B cell (primary cell): ENCODE measurements at places on chromosomes 11 and 22. TPM values are rescaled to one million over a fixed set of nuclear protein-coding genes. Genes with fewer than 3 reads are reported as not detected.

GRCh38 chr11:48036011-48036410 lies 55.7 kb downstream of the PTPRJ start:
- no peak for DNase-seq

- no peak for DNase-seq
Measured at GRCh38 chr11:114321621-114322257, 25.5 kb downstream of the NNMT start.

DNA sequence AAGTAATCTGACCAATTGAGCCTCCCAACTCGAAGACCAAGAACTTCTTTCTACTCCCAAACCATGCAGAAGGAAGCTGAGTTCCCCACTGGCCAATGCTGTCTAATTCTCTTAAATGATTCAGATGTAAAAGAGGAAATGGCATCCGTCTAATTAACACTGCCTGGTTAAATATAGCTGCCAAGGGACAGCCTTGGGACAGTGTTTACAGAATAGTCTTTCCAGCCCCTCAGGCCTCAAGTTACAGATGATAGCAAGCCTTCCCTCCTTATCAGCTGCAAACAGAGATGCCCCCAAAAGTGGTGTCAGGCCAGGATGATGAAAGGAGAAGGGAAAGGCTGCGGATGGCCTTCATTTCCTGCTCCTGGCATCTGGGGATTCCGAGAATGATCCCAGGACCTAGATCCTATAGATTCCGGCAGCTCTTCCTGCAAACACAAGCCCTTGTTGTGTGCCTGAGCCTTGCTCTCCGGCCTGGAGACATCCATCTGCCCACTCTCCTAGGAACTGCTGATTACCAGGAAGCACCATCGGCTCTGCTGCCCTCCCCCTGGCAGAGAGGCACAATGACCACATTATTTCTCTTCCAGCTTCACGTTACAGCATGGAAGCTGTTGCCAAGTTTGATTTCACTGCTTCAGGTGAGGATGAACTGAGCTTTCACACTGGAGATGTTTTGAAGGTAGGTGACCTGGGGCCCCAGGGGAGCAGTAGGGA lies 13.5 kb upstream of the TMA7B start:
- DNase-seq = peak; percentile 60

- DNase-seq = no peak
Measured at GRCh38 chr11:128714881-128715280, 21.0 kb downstream of the FLI1 start.

GRCh38 chr11:17381156-17381555 lies 7.3 kb downstream of the KCNJ11 start:
- no peak for DNase-seq

DNA sequence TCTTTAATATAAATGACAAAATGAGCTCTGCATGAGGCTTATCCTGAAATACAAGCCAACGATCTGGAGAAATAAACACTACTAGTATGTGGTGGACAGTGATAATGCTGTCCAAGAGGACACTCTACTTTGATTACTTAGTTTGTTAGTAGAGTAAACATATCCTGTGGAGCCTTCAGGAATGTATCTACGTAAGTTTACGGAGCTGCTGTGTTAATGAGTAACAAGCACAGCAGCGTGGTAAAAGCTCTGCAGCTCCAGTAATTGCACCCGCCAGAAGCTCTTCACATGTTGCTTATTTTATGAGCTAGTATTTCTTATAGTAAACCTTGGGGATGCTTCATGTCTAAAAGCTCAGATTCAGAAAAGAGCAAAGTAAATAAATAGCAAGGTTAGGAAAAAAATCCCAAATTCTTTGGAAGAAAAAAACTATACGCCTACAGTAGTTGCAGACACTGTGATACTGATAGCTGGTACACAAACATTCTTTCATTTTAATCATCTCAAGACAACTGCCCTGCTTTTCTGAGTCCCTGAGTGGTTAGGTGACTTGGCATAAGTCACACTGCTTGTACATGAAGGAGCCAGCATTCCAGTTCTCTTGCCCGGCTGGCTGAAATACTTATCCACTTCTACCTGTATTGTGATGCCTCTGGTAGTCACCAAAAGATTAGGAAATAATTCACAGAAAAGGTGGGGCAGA lies 32.7 kb upstream of the CCDC34 start:
- no peak for DNase-seq

GRCh38 chr11:9606809-9607510 lies 33.5 kb downstream of the WEE1 start:
- DNase-seq = no peak

- DNase-seq = no peak
Measured at GRCh38 chr11:120147094-120147949, 9.4 kb upstream of the TRIM29 start.

Gene ALKBH8
- total RNA-seq = 13.3 and 13.5 TPM in 2 replicates

Gene TBX1
- not detected in 2 replicates for total RNA-seq

Gene CCND1
- 7.7 and 8.8 TPM in 2 replicates for total RNA-seq
